ENCODE measurements at places on chromosomes 2 and 18. TPM values are rescaled to one million over a fixed set of nuclear protein-coding genes. Genes with fewer than 3 reads are reported as not detected.

Gene OTOS
- total RNA-seq, result not detected

Gene CNGA3
- not detected for total RNA-seq

Gene IL36G
- not detected for total RNA-seq

Gene CIAO1
- total RNA-seq, result 71.5 TPM

Gene DYSF
- total RNA-seq, result 0.30 TPM

Gene ERFE
- total RNA-seq, result 0.60 TPM

Gene GTF2A1L
- not detected for total RNA-seq

- no peak for DNase-seq
Observed at GRCh38 chr2:189199797-189200196, 20.2 kb upstream of the COL5A2 start.

DNA sequence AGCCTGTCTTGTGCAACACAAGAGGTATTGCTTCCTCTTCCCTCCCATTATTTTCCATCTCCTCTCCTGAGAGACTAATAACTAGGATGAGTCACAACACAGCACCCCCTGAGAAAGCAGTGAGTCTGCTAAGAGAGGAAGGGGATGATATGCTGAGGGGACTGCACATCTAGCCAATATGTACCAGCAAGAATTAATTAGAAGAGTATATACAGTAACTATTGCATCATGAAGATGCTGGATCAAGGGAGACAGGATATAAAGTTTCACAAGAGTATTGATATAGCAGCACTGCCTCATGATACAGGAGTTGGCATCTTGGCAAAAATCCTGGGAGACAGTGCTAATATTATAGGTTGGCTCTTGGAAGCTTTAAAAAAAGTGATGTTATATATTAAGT is 289.9 kb upstream of the RBMS1 start:
- DNase-seq, result no peak

DNA sequence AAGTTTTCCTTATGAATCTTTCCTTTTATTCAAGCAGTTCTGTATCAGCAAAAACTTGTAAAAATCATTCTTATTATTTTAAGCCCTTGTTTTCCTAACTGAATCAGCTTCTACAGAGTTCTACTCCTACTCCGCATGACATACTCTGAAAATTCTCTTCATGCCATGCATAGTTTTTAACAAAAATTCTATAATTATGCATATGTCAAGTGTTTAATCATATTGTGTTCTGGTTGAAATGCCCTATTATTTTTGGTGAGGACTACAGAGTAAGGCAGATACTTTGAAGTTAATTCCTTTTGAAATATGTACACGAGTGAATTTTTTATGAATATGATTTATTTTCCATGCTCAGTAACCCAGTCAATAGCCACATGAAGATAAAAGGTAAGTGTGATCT is 28.8 kb downstream of the ANKRD30B start:
- DNase-seq, result no peak

DNA sequence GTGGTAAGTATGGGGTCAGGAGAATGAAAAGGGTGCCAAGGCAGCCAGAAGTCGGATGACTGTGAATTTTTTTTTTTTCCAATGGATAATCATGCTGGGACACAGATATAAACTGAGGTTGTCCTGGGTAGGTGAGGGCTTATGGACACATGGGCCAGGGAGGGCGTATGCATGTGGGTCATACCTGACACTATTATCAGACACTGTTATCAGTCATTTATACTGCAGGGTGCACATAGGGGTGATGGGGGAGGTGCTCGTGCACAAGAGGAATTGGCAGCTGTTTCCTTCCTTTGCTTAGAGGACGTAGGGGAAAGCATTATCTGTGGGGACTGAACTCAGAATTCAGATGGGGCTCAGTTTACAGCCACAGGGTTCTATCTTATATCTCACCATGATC is 10.1 kb downstream of the CTIF start:
- DNase-seq, result no peak

- DNase-seq, result no peak
Observed at GRCh38 chr18:38789141-38789540, 1223.5 kb upstream of the CELF4 start.

DNA sequence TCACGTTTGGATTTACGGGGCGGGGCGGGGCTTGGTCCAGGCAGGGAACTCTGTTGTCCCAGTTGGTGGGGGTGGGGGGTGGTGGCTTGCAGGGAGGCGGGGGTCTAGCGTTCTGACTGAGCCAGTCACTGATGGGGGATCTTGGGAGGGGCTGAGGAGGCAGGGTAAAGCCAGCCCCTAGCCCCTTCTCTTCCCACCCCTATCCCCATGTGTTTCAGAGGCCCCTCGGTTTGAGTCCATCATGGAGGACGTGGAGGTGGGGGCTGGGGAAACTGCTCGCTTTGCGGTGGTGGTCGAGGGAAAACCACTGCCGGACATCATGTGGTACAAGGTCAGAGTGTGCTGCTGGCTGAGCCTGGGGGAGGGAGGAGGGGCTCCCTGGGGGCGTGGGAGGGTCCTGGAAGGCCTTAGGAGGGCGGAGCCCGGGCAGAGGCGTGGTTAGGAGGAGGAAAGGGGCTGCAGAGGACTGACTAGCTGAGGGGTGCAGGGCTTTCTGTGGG is 22.0 kb upstream of the GMPPA start:
- DNase-seq, result no peak

DNA sequence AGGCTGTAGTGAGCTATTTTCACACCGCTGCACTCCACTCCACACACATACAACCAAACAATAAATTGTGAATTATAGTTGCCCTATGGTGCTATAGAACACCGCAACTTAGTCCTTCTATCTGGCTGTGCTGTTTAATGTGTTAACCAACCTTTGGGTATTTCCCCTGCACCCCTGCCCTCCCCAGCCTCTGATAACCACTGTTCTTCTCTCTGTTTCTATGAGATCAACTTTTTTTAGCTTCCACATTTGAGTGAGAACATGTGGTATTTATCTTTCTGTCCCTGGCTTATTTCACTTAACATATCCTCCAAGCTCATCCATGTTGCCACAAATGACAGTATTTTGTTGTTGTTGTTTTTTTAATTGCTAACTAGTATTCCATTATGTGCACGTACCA is 32.5 kb downstream of the TET3 start:
- no peak for DNase-seq

DNA sequence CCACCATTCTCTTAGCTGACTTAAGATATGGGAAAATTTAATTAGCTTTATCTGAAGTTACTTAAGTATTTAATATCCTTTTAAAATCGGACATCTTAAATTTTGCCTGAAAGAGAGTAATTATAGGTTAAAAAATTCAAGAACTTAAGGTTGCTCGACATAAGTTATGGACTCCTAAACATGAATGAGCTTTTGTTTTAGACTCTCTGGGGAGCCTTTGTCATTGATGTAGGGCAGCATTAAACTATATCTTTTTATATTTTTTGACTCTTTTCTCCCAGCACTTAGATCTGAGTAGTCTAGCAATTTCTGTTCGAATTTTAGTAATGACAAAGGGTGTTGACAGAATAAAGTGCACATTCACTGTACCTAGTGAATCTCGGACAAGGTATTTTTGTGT is 4.7 kb downstream of the PHLPP1 start:
- DNase-seq, result no peak

- no peak for DNase-seq
Observed at GRCh38 chr2:173982918-173983317, 17.7 kb upstream of the SP3 start.

DNA sequence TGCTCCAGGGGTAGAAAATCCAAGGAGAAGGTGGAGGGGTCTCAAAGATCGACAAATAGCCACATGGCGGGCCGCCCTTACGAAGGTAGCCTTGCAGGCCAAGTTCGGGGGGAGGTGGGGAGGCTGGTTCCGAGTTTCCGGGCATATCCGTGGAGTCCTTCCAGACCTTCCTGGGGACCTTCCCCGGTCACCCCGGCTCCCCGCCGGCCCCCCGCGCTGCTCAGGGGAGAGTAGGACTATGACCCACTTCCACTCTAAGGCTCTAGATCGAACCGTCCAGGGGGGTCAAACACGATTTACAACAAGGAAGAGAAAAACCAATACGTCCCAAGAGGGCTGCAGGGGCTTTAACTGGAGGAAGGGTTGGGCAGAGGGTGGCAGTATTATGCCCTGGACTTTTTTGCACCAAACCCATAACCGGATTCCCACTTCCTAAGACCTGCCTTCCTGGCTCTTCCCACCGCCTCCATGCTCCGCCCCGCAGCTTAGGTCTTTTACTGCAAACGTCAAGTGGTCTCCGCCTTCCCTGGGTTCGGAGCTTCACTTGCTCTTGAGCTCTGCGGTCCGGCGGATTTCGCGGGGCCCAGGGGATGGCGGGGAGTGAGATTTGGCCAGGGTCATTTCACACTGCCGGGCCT is 779 bp upstream of the LYPD6 start:
- no peak for DNase-seq

GRCh38 chr2:113370478-113371091 is 66.9 kb upstream of the ZNG1B start:
- no peak for DNase-seq

GRCh38 chr18:9943311-9943710 is 29.5 kb downstream of the VAPA start:
- no peak for DNase-seq

DNA sequence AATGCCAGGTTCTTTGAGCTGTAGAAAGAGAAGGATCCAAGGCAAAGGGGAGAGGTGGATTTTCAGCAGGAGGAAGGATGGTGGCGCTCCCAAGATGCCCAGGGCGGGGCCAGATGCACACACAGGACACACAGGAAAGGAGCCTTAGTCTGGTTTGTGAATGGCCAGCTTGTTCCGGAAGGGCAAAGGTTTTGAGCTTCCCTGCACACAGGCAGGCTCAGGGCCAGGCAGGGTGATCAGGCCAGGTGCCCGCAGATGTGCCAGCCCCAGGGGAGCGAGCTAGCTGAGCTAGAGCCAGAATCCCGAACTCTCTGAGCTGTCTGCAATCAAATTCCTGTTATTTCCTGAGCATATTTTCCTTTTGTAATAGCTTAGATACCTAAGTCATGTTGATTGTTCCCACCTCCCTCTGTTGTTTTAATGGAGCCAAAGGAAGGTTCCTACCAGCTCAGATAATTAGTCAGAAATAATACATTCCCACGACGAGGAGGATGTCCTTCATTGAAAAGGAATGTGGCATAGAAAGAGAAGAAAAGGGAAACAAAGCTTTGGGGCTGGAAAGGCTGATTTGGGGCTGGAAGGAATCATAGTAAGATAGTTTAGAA is 13.7 kb upstream of the OTOF start:
- DNase-seq, result no peak

GRCh38 chr18:75407468-75408437 is 19.8 kb downstream of the SMIM21 start:
- DNase-seq, result no peak

GRCh38 chr2:212284166-212284565 is 254.4 kb downstream of the ERBB4 start:
- no peak for DNase-seq

- no peak for DNase-seq
Observed at GRCh38 chr18:58394046-58394445, 234.8 kb downstream of the ALPK2 start.

DNA sequence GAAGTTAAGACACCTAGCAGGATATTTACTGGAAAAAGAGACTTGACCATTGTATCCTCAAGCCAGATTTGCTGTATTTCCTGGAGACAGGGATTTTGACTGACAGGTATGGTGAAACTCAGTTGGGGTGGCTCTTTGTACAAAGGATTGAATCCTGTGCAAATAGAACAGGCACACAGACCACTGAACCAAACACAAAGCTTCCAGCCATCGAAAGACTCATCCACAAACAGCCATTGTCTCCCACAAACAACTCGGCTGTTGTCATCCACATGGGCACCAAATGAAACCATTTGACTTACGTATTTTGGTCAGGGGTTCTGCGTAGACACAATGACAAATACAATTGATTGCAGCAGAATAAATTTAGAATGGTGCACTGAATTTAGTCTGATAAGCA is 15.9 kb downstream of the RNF152 start:
- no peak for DNase-seq

GRCh38 chr2:157508676-157509075 is 64.8 kb upstream of the CYTIP start:
- no peak for DNase-seq

DNA sequence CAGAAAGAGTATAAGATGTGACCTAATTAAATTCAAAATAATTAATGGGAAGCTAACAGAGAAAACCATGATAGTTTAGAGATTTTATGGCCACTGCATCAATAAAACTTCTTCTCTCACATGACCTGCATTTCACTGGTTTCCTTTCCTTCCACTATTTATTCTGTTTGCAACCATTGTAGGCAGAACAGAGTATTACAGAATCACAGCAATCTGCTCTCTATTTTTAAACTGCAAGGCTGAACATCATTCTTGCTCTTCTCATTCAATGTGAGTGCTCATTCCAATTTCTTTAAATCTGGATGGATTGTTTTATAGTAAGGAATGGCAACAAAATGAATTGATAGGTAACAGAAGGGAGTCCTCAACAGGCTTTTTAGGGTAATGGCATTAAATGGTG is 715.5 kb upstream of the RAB6C start:
- no peak for DNase-seq

DNA sequence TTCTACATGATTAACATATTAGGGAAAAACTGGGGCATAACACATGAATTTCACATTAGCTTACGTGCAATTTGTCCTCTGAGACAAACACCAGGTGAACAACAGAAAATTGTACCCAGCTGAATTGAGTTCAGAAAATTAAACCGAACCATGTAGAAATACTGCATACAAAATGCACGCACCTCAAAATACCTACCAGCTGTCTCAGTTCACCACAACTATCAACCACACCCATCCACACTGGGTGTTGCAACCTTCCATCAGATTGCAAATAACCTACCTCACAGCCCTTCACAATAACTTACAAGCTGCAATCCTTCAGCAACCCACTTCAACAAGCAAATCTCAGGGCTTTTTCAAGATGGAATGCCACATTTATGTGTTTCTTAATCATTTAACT is 55.9 kb downstream of the UNC50 start:
- DNase-seq, result no peak

DNA sequence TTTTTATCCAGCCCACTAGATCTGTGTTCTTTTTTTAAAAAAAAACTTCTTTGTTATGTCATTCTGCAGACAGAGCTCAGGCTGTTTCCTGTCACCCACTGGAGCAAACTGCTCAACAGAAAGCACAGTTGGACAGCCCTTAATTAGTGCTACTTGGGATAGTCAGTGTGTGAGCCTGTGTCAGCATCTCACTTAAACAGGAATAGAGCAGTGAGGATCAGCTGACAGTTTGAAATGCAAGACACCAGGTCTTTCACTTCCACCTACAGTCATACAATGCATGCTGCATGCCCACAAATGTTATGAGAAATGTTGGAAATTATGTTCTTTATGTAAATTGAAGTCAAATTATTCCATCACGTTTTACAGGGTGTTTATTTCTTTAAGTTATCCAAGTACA is 174.9 kb downstream of the NR4A2 start:
- DNase-seq, result no peak

- no peak for DNase-seq
Observed at GRCh38 chr18:32714571-32715148, 58.2 kb downstream of the KLHL14 start.

DNA sequence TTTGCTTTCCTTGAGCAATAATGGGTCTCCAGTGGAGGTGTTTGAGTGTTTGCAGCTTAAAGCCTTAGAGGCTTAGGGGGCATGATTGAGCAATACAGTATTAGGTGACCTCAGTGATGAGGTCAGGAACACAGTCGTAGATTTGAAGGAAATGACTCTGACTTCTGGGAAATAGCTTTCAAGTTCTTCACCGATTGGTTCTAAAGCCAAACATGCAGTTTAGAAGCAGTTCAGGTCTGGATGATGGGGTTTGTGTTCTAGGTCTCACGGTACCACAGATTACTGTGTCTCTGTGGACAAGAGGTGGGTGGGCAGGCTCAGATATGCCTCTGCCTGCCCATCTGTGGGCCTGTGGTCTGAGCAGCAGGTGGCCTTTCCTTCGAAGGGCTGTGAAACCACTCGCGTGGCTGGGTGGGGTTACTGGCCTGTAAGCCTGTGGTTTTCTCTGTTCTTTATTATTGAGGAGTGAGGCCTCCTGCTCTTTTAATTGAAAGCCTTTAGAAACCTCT is 7.8 kb downstream of the MTHFD2 start:
- peak; percentile 55 for DNase-seq

Measured in activated naive CD4-positive, alpha-beta T cell treated with anti-CD3 and anti-CD28 coated beads, Interleukin-2, amount 50 U/mL, for 72 hours (primary cell).